ENCODE measurements at places on chromosomes 4 and X.

DNA sequence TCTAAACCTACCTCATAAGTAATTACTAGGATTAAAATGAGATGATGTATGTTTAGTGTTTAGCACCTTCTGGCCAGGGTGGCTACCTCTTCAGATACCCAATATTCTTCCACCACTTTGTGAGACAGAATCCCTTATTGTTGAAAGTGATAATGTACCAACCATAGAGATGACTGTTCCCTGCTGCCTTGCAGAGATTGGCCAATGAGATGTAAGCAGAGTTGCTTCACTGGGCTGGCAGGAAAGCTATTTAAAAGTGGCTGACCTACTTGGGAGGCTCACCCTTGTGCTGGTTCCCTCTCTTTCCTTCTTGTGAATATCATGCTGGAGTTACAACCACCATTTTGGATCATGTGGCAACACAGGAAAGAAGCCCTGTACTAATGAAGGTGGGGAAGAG, 58.9 kb downstream of the TMEM154 start:
- DNase-seq: no peak

- no peak for DNase-seq
Observed at GRCh38 chrX:129310000-129310399, 213.3 kb downstream of the SMARCA1 start.

GRCh38 chr4:118921786-118922185, 33.1 kb downstream of the SYNPO2 start:
- no peak for DNase-seq

DNA sequence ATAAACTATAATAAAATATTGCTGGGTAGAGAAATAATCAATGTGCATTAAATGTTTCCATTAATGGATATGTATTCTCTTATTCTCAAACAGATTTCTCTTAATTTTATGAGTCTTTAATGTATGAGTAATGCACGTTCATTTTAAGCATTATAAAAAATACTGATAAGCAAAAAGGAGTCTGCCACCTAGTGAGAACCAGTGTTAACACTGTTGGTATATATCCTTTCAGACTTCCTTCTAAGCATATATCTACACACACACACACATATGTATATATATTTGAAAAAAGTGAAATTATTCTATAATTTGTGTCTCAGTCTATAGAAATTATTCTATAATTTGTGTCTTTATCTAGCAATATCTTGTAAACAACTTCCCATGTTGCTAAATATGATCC, 49.9 kb upstream of the MTMR1 start:
- DNase-seq: no peak

DNA sequence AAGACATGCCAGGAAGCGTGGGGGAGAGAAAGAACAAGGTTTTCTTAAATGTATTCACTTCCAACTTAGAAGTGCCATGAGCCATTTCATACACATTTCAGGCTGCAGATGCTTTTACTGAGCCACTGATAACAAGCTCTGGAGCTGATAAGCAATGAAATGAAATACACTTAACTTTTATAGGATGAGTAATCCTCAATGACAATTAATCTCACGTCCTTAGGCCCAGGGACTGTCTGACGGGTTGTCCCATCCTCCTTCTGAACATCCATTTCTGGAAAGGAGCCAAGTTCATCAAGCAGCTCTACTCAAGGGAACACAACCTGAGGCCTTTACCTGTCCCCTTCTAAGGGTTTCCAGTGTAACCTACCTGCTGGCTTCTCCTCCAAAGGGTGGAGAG, 121.2 kb downstream of the PARM1 start:
- DNase-seq: no peak

DNA sequence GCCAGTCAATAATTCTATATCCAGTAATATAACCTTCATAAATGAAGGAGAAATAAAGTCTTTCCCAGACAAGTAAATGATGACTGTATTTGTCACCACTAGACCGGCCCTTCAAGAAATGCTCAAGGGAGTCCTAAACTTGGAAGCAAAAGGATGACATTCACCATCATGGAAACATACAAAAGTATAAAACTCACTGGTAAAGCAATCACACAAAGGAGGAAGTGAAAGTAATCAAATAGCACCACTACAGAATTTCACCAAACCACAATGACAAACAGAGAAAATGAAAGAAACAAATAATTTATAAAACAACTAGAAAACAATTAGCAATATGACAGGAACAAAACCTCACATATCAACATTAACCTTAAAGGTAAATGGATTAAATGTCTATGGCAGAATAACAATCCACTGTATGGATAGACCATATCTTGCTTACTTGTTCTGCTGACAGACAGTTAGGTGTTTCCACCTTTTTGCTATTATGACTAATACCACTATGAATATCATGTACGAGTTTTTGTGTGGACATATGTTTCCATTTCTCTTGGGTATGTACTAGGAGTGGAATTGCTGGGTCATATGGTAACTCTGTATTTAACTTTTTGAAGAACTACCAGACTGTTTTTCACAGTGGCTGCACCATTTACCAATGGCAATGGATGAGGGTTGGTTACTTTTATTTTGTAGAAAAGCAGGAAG, 44.9 kb downstream of the NAT8L start:
- peak; percentile 15 for DNase-seq

- no peak for DNase-seq
Observed at GRCh38 chr4:81747242-81747930, 275.7 kb upstream of the RASGEF1B start.

DNA sequence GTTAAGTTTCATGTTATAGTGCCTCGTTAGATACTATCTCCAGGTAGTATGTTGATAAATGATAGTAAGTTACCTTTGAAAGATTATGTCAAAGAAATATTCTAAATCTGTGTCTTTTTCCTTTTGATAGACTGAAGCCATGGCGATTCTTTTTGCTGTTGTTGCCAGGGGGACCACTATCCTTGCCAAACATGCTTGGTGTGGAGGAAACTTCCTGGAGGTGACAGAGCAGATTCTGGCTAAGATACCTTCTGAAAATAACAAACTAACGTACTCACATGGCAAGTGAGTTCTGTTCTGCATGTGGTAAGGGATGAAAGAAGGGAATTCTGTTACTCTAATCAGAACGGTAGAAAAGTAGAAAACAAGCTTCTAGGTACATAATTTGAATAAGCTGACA, 8.2 kb downstream of the VAMP7 start:
- no peak for DNase-seq

GRCh38 chr4:85783483-85783882, 308.5 kb downstream of the ARHGAP24 start:
- no peak for DNase-seq

DNA sequence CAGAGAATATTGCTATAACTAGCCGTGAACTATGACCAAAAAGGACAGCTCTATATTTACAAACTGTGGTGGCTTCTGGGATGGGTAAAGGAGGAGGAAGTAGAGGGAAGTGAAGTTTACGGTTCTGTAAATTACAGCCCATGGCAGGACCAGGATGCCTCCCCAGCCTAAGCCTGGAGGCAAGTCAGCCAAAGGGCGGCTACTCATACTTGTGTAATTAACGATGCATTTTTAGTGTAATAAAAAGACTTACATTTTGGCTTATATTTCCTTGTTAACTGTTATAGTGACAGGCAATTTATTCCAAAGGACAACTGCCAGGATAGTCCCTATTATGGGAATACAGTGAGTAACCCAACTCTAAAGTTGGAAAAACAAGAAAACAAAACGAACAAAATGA, 139.9 kb upstream of the OTUD4 start:
- DNase-seq: no peak

GRCh38 chr4:117898496-117898895, 135.8 kb upstream of the NDST3 start:
- DNase-seq: no peak

- DNase-seq: no peak
Observed at GRCh38 chr4:151331276-151332042, 6.1 kb upstream of the SH3D19 start.

DNA sequence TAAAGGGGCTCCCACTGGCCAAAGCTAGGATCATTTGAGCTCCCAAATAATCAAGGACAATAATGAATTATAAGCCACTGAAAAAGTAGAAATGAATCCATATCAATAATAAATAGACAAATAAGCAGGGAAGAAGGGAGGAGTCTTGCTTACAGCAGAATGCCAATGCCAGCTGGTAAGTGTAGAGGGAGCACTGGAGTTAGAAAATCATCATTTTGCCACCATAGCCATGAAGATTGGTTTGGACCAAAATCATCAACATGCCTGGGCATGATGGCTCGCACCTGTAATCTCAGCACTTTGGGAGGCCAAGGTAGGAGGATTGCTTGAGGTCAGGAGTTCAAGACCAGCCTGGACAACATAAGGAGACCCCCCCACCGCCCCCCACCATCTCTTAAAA, 20.4 kb upstream of the SH3KBP1 start:
- DNase-seq: peak; percentile 25

GRCh38 chrX:37454537-37455285, 105.5 kb downstream of the PRRG1 start:
- no peak for DNase-seq

DNA sequence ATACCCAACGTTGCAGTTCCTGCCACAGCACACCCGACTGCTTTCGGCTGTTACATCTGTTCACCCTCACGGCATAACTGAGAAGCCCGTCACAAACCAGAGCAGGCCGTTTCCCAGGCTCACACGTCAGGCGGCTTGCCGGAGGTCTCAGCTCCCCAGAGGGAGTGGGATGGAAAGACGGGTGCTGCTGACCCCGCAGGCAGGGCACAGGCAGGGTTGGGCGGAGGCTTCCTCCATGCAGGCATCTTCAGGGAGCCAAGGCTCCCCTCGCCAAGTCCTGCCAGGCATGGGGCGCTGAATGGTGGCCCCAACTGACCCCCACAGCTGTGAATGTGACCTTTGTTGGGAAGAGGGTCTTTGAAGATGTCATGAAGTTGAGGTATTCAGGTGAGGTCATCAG, 57.5 kb downstream of the ACOX3 start:
- DNase-seq: no peak

DNA sequence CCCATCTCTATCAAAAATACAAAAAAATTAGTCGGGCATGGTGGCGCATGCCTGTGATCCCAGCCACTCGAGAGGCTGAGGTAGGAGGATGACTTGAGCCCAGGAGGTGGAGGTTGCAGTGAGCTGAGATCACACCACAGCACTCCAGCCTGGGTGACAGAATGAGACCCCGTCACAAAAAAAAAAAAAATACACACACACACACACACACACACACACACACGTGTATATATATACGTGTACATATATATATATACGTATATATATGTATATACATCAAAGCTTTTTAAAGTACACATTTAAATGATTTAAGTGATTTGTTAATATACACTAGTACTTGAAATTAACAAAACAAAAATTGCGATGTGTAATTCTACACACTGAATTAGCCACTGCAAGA, 6.0 kb downstream of the FBXW7 start:
- no peak for DNase-seq

DNA sequence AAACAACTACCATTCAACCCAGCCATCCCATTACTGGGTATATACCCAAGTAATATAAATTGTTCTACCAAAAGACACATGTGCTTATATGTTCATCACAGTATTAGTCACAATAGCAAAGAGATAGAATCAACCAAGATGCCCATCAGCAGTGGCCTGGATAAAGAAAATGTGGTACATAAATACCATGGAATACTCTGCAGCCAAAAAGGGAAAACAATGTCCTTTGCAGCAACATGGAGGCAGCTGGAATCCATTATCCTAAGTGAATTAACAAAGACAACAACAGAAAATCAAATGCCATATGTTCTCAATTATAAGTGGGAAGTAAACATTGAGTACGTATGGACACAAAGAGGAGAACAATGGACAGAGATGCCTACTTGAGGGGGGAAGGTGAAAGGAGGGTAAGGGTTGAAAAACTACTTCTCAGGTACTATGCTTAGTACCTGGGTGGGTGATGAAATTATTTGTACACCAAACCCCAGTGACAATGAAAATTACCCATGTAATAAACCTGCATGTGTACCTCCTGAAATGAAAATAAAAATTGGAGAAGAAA, 632.1 kb upstream of the AADAT start:
- no peak for DNase-seq

- DNase-seq: no peak
Observed at GRCh38 chr4:165767671-165768070, 105.4 kb upstream of the TLL1 start.

DNA sequence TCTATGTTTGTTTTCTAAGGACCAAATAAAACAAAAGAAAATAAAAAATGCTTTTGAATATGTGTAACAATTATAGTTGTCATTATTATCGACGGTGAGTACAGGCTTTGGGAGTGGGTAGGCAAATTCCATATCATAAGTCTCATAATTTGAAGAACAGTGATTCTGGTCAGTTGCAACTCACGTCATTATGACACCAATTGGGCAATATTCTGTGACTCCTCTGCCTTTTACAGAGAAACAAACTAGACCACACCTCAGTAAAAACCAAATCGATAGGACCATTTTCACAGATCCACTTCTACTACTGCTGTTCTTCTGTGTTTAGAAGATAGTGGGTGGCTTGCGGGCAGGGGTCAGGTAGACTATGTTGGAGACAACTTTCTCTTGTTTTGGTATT, 250.1 kb downstream of the C4orf33 start:
- DNase-seq: no peak

DNA sequence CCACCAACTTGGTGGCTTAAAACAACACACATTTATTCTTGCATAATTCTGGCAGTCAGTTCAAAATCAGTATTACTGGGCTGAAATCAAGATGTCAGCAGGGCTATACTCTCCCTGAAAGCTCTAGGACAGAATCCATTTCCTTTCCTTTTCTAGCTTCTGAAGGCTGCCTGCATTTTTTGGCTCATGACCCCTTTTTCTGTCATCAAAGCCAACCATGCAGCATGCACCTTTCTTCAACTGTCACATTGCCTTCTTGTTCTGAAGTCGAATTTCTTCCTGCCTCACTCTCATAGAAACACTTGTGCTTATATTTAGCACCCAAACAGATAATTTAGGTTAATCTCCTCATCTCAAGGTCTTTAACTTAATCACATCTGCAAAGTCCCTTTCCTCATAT, 79.8 kb upstream of the PPP1R2C start:
- no peak for DNase-seq

GRCh38 chr4:108483079-108483478, 137.3 kb upstream of the RPL34 start:
- no peak for DNase-seq

DNA sequence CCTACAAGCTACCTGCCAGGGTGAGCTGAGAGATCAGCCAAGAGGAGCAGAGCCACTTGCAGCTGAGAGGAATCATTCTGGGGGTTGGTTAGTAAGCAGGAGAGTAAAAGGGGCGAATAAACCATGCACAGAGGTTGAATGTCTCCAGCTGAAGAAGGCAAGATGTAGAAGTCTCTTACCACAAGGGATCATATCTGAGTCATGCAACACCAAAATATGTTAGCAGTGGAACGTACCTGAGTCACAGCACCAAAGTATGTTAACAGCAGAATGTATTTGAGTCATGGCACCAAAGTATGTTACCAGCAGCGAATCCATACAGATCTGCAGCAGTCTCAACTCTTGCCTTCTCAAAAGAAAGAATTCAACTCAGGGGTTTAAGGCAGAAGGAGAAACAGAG, 29.9 kb downstream of the C4orf51 start:
- DNase-seq: no peak

DNA sequence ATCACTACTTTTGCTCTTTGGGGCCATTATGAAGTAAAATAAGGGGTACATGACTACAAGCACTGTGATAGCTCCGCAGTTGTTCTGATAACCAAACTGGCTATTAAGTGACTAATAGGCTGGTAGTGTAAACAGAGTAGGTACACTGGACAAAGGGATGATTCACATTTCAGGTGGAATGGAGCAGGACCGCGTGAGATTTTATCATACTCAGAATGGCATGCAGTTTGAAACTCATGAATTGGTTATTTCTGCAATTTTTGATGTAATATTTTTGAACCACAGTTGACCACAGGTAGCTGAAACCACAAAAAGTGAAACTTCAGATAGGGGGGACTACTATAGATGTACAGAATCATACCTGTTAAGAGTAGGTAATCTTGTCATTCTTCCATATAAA, 55.8 kb downstream of the PAK3 start:
- DNase-seq: no peak

All from RPMI8226 (cell line).